Motor neuron (in vitro differentiated cells): ENCODE measurements at places on chromosomes 7 and 10.

GRCh38 chr10:35626971-35627507, 15.1 kb downstream of the FZD8 start:
- no peak for ATAC-seq

GRCh38 chr10:79101560-79102497, 33.1 kb downstream of the ZMIZ1 start:
- peak; percentile 67 for ATAC-seq

DNA sequence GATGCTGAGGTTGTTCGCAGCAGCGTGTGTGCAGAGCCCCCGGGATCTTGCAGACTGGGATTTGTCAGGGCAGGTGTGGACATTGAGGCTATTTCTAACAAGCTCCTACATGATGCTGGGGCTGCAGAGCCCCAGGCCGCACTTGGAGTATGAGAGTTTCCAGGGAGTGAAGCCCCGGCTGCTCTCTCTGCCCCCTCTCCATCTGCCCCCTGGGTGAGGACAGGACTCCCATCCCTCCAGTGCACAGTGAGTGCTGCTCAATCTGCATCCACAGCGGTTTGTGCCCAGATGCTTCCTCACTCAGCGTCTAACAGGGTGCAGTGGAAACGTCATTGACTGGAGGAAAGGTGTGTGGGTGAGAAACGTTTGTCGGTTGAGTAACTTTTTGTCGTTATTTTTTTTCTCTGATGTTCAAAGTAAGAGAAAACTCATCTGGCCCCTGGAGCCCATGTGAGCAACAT, 25.3 kb downstream of the IL2RA start:
- no peak for ATAC-seq

DNA sequence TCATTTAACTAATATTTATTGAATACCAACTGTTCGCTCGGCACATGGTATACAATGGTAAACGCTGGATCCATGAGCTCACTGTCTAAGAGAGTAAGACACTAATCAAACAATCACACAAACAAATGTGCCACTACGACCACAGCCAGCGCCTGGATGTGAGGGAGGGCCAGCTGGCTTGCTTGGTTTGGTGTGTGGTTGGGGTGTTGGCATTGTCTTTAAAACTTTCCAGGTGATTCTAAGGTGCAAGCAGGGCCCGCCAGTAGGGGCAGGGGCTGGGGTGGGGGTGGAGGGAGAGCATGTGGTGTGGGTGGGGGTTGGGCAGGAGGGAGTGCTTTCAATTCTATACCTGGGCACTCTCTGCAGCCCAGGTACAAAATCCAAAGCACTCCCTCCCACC, 31.6 kb downstream of the ADRA2A start:
- ATAC-seq: no peak

DNA sequence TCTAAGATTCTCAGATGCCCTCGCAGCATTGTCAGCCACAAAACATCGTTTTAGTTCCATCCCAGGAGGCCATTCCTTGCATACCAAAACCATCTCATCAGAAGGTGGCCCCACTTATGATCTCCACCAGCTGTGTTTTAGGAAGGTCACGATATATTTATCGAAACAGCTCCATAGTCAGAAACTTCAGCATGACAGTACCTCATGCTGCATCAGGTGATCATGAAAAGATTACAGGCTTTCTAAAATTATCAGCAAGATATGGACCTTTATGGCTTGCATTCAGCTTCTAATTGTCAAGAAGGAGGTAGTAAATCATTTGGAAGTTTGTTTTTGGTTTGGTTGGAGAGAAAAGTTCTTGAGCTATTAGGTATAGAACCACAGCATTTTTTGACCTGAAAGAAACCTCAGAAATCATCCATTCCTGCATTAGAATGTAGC, 20.0 kb downstream of the JAZF1 start:
- ATAC-seq: no peak

DNA sequence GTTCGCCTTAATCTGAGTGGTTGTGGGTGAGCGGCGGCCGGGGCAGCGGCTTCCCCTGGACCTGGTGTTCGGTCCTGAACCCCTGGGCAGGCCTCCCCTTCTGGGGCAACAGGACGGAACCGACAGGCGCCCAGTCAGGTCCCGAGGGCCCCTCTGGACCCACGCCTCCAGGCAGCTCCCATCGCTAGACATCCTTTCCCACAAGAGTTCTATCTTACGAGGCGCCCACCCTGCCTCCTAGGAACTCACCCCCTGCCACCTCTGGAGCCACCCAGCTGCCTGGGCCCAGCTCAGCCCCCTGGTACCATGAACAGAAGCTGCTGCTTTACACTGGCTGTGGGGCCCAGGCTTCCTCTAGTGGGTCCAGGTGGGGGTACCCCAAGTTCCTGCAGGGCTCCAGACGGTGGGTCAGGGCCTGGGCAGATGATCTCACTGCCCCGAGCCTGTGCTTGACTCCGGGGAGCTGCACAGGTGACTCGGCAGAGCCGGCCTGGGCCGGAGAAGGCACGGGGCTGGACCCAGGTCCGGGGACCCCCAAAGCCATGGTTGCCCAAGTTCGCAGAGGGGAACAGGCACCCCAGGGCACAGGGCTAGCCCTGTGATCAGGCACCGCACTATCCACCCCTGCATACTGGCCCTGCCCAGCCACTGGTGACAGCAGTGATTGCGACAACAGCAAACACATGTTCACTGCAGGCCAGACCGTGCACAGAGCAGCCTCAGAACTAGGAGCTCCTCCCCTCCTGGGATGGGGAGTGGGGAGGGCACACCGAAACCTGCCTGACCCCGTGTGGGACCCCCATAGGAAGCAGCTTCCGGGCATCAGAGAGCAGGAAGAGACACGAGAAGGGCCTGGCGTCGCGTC, 180.3 kb downstream of the ELFN1 start:
- no peak for ATAC-seq

DNA sequence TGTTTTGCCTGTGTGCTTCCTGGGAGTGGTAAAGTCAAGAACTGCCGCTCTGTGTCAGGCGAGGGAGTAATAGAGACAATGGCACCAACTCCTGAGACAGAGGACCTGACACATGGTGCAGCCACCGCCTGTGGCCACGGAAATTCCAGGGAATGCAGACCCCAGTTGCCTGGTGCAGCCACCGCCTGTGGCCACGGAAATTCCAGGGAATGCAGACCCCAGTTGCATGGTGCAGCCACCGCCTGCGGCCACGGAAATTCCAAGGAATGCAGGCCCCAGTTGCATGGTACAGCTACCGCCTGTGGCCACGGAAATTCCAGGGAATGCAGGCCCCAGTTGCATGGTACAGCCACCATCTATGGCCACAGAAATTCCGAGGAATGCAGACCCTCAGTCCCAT, 8.7 kb downstream of the DIP2C start:
- ATAC-seq: no peak

DNA sequence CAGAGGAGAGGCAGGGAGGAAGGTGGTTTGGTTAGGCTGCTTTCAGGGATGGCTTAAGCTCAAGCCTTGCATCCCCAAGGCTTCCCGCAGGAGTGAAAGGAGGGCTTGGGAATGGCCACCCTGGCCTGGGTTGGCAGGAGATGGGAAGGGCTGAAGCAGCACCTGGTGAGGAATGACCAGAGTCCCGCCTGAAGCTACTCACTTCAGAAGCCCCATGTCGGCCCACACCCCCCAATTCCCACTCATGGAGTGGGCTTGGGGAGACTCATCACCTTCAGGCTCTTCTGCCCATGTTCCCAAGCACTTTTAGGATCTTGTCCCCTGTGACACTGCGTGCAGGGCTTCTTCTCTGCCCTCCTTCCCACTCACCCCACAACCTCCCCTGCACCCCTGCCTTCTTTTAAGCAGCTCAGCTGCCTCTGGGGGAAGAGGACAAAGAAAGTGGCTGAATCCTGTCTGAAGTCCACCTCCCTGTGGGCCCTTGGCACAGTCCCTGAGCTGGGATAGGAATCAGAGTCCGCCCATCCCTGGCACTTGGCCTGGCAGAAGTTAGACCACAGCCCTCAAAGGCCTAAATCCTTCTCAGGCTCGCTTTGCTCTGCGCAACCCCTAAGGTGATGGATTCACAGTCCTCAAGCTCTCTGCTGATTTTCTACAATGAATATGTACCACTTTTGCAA, 16.5 kb downstream of the RGR start:
- no peak for ATAC-seq

GRCh38 chr10:73894245-73894971, 16.5 kb upstream of the PLAU start:
- no peak for ATAC-seq

- no peak for ATAC-seq
These were observed 18.2 kb downstream of the HNRNPF start for GRCh38 chr10:43390759-43391158.

- no peak for ATAC-seq
These were observed 18.1 kb upstream of the CAMK2G start for GRCh38 chr10:73892310-73893030.

DNA sequence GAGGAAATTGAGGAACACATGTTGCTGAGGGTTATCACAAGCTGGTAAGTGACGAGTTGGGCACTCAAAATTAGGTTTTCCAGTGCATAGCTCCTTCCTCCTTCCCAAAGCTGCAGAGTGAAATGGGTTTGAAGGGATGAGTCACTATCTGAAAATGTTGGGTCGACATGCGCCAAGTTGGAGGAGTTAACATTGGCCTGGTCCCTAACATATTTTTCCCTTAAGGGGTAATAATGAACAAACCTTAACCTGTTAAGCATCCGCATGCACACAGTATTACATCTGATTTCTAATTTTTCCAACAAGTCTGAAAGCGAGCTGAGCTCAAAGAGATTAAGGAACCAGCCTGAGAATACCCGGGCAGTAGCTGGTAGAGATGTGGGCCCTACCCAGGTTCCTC, 20.7 kb upstream of the TECTB start:
- ATAC-seq: no peak

DNA sequence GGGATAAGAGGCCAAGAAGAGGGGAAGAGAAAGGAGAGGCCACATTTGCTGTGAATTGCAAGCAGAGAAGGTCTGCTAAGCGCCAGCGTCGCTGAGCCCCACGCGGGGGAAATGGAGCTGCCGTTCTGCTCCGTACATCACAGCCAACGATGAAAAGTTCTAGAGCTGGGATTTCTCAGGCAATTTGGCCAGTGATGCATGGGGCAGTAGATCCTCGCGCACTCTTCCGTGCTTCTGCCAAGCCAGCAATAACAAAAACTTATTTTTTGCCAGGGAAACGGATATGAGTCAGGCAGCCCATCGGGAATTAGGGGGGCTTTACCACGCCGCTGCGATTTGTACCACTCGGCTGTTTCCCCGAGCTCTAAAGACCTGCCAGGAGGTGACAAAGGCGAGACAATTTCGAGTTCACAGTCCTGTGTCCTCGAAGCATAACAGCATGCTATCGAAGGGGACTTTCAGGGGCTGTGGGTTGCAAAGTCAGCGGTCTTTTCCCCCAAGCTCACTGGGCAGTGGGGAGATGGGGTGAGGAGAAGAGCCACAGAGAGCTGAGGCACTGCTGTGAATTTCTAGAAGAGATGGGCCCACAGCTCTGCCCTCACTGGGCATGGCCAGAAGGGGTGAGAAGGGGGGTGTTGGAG, 30.0 kb upstream of the SLF2 start:
- ATAC-seq: no peak

DNA sequence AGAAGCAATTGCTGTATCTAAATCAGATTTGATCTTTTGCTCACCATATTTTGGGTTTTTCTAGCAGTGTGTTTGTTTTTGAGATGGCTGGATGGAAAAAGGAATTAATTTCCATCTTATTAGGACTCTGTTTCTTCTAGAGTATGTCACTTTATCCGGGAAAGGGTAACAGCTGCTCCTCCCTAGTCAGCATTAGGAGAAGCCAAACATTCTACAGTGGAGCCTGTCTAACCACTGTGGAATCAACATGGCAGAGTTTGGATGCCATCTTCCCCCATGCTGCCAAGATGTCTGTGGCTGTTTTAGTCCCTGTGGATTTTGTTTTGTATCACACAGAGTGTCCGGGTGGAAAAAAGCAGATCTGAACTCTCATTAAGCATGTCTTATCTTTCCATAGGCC, 16.0 kb upstream of the LMOD2 start:
- no peak for ATAC-seq

- no peak for ATAC-seq
These were observed 2.2 kb downstream of the ITGB1 start for GRCh38 chr10:32955790-32956189.

DNA sequence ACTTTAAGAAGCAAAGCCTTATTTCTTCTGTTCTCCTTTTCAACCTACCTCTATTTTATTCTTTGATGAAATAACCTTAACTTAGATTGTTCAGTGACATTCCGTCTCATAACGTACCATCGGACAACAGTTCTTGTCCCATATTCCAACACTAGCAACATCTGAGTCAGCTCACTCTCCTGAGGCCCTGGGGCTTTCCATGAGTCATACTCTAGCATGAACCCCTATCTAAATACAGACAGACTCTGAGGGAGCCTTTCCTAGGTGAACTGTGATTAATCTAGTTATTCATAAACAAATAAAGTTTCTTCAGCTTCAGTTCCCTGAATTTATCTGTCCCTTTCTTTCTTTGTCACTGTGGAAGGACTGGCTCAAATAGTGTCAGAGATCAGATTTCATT, 168.7 kb upstream of the LYZL1 start:
- peak; percentile 73 for ATAC-seq

- no peak for ATAC-seq
These were observed 675.8 kb downstream of the KCNMA1 start for GRCh38 chr10:76961841-76962240.

- ATAC-seq: no peak
These were observed 676.3 kb upstream of the KCND2 start for GRCh38 chr7:119596651-119597050.

DNA sequence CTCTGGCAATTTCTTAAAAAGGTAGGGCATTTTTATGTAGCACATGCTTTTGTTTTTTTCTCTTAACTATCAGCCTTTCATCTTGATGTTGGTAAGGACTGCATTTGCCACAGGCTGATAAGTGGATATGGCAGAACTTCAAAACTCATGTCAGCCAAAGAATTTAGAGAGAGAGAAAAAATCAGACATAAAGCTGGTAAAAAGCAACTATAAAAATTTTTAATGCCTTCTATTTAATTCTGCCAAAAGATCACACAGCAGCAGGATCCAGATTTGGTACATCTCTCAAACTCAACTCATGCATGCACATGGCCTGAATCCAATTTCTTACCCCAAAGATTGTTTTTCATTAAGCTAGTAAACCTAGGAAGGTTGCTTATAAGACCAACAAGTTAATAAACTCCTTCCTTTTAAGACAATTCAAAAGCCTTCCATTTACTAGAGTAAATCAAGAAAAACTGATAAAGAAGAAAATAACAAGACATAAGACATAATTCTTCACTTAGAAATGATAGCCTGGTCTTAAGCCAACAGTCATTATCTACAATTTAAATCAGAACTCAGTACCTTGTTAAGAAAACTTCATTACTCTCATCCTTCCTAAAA, 69.3 kb downstream of the GLI3 start:
- no peak for ATAC-seq

DNA sequence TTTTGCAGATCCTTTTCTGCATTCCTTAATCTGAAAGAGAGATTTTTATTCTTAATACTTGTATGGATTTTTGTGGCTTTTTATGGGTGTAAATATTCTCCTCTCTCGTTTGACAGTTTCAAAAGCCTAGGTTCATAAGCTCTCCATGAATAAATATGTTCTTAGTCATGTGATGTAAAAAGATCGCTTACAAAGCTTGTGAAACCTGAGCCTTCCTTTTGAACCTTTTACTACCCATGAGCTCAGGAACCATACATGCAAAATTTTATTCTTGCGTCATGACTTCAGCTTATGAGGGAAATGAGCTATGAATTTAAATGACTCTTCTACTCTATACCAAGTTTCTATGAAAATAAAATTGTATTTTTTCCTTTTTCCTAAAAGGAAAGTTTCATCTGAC, 98.7 kb downstream of the POLL start:
- no peak for ATAC-seq

- no peak for ATAC-seq
These were observed 75.0 kb downstream of the SLC25A13 start for GRCh38 chr7:96246919-96247318.
